ENCODE measurements at places on chromosomes 13 and 19. TPM values are rescaled to one million over a fixed set of nuclear protein-coding genes. Genes with fewer than 3 reads are reported as not detected.

- no peak for DNase-seq
These were observed at the start of gene NLRP7 for GRCh38 chr19:54947381-54947780. TSS of gene NLRP7 (minus strand) at chr19:54947530.

GRCh38 chr19:7915250-7916102, 846 bp downstream of the TGFBR3L start:
- DNase-seq: no peak

The PCDH9 gene
- 12.2 TPM for polyA plus RNA-seq

DNA sequence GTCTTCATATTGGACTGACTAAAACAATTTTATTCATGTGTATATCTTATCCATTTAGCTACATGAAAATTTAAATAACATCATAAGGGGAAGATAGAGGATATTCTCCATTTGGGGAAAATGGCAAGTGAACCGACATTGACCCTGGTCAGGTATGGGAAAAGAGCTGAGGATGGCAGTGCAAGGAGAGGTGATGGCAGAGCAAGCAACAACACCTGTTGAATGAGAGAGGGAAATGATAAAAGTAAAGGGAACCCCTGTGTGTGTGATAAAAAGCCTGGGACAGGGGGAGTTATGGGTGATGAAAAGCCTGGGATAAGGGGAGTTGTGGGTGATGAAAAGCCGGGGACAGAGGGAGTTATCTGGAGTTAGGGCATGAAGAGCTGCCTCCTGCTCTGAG, 4.0 kb downstream of the CLC start:
- no peak for DNase-seq

The AP1M2 gene
- 1.7 TPM for polyA plus RNA-seq

DNA sequence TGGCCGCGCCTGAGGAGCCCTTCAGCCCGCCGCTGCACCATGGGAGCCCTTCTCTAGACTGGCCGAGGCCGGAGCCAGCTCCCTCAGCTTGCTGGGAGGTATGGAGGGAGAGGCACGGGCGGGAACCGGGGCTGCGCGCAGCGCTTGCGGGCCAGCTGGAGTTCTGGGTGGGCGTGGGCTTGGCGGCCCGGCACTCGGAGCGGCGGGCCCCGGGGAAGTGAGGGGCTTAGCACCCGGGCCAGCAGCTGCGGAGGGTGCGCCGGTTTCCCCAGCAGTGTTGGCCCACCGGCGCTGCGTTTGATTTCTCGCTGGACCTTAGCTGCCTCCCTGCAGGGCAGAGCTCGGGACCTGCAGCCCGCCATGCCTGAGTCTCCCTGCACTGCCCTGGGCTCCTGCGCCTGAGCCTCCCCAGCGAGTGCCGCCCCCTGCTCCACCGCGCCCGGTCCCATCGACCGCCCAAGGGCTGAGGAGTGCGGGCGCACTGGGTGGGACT, 1890.0 kb upstream of the PCDH20 start:
- DNase-seq: no peak

The SPRYD7 gene
- polyA plus RNA-seq: 14.2 TPM

Data from left renal pelvis (tissue), 4 donors.